ENCODE measurements at places on chromosomes 3 and 15. TPM values are rescaled to one million over a fixed set of nuclear protein-coding genes. Genes with fewer than 3 reads are reported as not detected.

DNA sequence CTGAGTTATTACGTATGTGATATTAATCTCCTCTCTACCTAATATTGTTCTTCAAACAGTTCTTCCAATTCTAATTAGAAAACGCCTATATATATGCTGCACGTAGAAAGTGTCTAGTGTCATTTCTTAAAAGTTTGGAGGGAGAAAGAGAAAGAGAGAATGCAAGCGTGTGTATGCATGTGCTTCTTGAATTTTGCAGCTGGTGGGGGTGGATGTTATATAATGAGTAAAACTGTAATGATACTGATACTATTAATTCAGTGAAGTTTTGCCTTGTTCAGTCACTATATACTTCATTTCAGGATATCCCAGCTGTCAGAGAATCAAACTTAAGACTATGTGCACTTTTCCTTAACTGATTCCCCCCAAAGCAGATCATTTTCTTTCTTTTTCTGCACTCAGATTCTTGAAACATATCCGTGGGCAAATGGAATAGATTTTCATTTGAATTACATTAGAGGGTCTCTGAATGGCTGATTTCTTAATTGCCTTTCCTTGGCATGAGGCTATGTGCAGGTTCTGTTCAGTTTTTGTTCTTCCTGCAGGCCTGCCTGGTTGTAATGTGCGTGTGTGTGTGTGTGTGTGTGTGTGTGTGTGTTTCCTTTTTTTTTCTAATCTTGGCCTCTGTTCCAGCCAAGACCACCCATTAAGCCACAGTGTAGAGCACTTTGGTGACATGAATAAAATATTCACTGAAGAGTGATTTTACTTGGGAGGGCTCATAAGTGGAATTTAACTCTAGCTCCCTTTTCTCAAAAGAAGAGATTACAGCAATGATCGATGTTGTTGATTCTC lies 617.5 kb downstream of the RBMS3 start:
- no peak for DNase-seq

GRCh38 chr3:50269977-50270413 lies 1.0 kb downstream of the SEMA3B start:
- no peak for DNase-seq

DNA sequence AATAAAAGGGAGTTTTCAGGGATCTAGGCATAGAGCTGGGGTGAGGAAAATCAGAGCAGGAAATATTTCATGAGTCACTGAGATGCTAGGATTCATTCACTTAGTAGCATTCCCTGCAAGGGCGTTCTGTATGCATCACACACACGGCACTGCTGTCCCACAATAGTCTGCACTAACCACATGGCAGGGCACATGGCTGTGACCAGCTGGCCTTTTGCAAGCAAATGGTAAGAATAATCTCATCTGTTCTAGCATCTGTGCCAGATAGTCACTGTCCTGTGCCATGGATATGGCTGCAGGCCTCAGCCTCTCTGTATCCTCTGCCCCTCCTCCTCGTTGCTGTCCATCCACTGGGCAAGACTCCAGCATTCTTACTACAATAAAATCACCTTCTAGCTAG lies 37.8 kb downstream of the BOC start:
- DNase-seq: no peak

DNA sequence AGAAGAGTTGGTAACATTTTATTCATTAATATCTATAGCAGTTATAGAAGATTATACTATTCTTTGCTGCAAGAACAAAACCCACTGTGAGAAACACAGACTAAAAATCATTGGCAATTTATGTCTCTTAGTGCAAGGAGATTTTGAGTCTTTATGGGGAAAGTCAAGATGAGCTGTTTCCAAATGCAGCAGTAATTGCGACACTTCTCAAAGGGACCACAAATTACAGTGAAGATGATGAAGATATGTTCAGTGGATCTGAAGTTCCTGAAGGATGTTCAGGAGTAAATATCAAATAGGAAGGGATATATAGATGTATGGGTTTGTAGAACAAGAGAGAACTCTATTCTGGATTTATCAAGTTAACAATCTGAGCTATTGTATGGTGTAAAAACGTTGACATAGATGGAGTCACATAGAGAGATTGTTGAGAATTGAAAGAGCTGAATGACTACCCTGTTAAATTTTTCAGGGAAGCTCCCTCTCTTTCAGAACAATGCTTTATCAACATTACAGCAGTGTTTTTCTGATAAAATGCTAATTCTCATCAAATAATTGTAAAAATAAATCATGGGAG lies 71.8 kb downstream of the DTWD1 start:
- DNase-seq: no peak

GRCh38 chr3:177516158-177517011 lies 319.1 kb upstream of the TBL1XR1 start:
- DNase-seq: peak; percentile 74

DNA sequence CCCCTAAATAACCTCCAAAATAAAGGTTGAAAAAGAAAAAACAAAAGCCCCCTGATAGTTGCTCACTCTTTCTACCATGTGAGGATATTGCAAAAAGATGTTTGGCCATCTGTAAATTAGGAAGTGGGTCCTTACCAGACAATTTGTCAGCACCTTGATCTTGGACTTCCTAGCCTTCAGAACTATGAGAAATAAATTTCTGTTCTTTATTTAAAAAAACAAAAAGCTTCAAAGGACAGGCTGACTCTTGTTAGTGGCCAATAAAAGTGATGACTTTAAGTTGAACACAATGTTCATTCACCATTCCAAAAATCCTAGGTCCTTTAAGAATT lies 103.5 kb downstream of the CBLB start:
- DNase-seq: no peak

DNA sequence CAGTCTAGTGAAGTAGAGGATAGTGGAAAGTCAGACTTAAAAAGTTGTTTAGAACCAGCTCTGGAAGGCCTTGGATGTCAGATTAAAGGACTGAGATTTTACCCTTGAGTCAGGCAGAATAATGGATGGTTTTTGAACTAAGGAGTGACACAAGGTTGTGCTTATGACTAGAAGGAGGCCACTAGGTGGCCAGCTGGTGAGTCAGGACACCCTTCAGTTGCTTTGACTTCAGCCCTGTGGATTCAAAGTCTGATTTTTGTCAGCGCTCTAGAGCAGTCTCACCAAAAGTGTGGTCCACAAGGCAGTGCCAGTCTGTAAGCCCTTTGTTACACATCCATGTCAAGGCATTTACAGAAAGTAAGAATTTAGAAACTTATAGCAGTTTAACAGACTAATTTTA lies 3.8 kb upstream of the GABPB1 start:
- DNase-seq: no peak

DNA sequence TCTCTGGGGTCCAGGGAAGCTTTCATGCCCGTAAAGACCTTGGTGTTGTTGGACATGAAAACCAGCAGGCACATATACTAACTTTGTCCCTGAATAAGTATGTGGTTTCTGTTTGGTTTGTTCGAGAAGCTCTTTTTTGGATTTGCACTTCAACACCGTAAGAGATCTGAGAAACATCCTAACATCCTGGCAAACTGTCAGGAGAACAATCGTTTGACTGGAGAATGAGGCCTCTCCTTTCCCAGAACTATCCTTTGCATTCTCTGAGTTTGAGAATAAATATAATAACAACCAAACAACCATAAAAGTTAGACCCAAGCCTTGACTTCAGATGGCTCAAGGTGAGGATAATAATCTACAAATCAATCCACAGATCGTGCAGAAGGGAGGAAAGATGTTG lies 230.4 kb upstream of the WNT5A start:
- no peak for DNase-seq

- no peak for DNase-seq
Measured at GRCh38 chr3:26081166-26081565, 291.3 kb downstream of the OXSM start.

- DNase-seq: no peak
Measured at GRCh38 chr15:52247461-52247860, 48.1 kb downstream of the MYO5C start.

- peak; percentile 56 for DNase-seq
Measured at GRCh38 chr15:74265046-74265639, 29.0 kb downstream of the CCDC33 start.

DNA sequence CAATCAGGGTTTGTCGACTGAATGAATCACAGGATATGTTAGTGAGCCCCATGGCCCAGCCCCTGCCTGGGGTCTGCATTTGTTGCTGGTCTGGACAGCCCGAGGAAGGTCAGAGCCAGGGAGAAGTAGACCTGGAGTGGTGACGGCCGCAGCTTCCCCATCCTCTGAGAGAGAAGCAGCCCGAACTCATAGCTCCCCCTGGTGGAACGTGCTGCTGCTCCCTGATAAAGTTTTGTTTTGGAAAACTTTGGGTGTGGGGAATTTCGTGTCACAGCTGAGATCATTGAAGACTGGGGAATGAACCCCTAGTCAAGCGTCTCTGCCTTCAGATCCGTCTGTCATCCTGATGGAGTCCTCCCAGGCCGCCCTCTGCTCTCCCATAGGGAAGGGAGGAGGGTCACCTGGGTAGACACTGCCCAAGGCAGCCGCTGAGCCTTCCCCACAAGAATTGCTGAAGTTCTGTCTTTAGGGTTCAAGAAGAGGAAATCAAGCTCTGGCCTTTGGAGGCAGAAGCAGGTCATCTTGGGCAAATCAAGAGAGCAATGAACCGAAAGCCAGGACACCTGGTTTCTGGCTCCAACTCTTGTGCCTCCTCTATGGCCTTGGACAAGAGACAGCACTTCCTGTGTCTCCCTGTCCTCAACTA lies 60.5 kb downstream of the GLDN start:
- peak; percentile 49 for DNase-seq

DNA sequence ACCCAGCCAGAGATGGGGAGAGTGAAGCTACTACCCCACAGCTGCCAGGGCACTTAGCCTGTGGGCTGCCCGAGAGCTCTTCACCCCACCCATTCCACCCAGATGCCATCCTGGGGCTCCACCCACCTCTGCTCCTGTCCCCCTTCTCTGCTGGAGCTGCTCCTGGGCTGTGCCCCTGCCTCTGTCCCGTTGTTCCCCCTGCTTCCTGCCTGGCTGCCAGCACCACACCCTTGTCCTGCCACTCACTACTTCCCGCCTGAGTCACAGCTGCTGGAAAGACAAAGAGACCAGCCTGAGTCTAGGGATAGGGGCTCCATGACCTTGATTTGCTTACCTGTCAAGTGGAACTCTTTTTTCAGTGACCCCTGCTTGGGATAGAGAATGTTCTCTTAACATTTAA lies 12.4 kb downstream of the GNAI2 start:
- peak; percentile 70 for DNase-seq

GRCh38 chr3:38970851-38971638 lies 80.7 kb downstream of the SCN11A start:
- DNase-seq: no peak

- no peak for DNase-seq
Measured at GRCh38 chr15:64197425-64197824, 34.6 kb upstream of the PPIB start.

DNA sequence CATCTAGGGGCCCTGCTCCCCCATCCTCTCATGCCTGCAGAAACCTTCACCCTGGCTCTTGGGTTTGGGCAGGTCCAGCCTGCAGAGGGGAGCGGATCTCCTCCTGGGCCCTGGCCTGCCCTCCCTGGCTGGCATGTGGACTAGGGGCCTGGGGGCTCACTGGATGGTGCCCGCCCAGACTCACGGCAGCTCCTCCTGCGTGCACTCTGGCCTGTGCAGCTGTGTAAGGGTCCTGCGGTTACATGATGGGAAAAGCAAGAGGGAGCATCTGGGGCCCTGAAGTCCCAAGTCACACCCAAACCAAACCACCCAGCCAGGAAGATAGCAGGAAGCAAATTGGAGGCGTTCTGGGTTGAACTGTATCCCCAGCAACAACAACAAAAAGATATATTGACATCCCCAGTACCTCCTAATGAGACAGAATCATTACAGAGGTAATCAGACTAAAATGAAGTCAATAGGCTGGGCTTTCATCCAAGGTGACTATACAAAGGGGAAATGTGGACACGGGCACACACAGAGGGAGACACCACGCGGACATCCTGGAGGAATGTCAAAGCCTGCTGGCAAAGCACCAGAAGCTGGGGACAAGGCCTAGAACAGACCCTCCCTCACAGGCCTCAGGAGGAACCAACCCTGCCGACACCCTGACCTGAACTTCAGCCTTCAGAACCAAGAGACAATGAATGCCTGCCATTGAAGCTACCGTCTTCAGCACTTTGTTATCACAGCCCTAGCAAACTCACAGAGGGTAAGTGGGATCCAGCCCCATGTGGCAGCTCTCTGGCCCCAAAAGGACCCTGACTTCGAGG lies 10.4 kb upstream of the CLK3 start:
- DNase-seq: no peak

DNA sequence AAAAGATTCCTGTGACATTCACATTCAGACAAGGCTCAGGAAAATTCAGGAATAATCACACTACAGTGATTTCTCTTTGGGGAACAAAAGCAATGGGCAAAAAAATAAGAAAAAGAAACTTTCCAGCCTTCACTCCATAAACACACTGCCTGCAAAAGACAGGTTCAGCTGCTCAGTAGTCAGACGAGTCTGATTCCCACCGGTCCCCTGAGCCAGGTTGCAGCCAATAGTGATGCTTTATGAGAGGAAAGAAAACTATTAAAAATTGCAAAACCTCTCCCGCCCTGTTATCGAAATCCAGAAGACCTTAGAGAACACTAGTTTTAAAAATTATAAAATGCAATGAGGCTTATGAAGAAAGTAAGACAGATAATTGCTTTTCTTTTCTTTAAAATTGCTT lies 8.5 kb downstream of the PLCH1 start:
- DNase-seq: no peak

- DNase-seq: no peak
Measured at GRCh38 chr3:10116138-10116460, 624 bp downstream of the BRK1 start.

DNA sequence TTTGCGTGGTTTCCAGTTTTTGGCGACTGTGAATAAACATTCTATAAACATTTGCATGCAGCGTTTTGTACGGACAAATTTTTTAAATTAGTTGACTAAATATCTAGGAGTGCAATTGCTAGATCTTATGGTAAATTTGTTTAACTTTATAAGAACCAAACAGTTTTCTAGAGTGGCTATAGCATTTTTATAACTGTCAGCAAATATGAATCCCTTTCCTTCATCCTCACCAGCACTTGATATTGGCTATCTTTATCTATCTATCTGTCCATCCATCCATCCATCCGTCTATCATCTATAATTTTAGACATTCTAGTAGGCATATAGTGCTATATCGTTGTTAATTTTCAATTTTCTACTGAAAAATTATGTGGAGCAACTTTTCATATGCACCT lies 158.4 kb upstream of the CHRNA7 start:
- no peak for DNase-seq

SCG3 gene
- total RNA-seq: not detected

ABTB1 gene
- total RNA-seq: 34.2 TPM

ECE2 gene
- total RNA-seq: not detected

COL6A6 gene
- 1.6 TPM for total RNA-seq

TM4SF1 gene
- total RNA-seq: 112 TPM

CYP1A1 gene
- 0.45 TPM for total RNA-seq

C3orf22 gene
- total RNA-seq: not detected

LRRC15 gene
- total RNA-seq: 0.42 TPM

ALDH1A2 gene
- 10.4 TPM for total RNA-seq

ROBO2 gene
- total RNA-seq: 0.17 TPM

Data from left ventricle myocardium superior (tissue), 1 donor.